ENCODE measurements at places on chromosomes 4 and X. TPM values are rescaled to one million over a fixed set of nuclear protein-coding genes. Genes with fewer than 3 reads are reported as not detected.

The ABLIM2 gene
- total RNA-seq, result under 0.01 TPM

The RAB40AL gene
- 1.3 TPM for total RNA-seq

The AMOT gene
- total RNA-seq, result 8.3 TPM

The MAGED4 gene
- 6.7 TPM for total RNA-seq

The SPRY1 gene
- 36.1 TPM for total RNA-seq

The RBM46 gene
- under 0.01 TPM for total RNA-seq

The CXCL3 gene
- total RNA-seq, result 5.7 TPM

The IL2RG gene
- total RNA-seq, result 119 TPM

The SPIN2A gene
- 0.27 TPM for total RNA-seq

The PRKG2 gene
- 21.0 TPM for total RNA-seq

GRCh38 chr4:10364194-10364593 is 93.0 kb downstream of the ZNF518B start:
- DNase-seq, result no peak

GRCh38 chr4:133385161-133385954 is 236.3 kb downstream of the PCDH10 start:
- DNase-seq, result no peak

- no peak for DNase-seq
These were observed 548 bp downstream of the TMEM164 start for GRCh38 chrX:110003167-110004156.

DNA sequence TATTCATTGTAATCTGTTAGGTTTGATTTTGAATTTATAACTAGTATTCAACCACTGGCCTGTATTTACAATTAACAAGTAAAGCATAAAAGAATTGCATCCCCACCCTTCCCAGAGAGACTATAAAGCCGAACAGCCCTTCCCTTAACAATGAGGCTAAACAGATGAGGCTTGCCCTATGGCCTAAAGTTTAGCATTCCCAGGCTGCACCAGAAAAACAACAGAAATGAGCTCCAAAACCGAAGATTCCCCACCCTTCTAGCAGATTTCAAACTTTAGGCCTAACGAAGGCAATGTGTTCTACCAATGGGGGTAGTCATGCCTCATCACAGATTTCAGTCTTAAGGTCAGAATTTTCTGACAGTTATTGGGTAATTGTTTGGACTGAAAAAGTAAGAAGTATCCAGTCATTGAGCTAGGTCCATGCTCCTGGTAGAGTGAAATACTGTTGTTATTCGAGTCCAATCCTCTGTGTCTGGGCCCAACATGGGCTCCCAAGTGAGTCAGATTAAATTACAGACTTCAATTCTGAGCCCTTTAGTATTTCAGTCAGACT is 197.6 kb downstream of the ANTXR2 start:
- DNase-seq, result no peak

GRCh38 chr4:2269206-2269531 is 7.3 kb upstream of the MXD4 start:
- no peak for DNase-seq

- DNase-seq, result no peak
These were observed 55.5 kb downstream of the PDLIM5 start for GRCh38 chr4:94507281-94507680.

GRCh38 chrX:538311-538710 is 92.3 kb upstream of the SHOX start:
- no peak for DNase-seq

DNA sequence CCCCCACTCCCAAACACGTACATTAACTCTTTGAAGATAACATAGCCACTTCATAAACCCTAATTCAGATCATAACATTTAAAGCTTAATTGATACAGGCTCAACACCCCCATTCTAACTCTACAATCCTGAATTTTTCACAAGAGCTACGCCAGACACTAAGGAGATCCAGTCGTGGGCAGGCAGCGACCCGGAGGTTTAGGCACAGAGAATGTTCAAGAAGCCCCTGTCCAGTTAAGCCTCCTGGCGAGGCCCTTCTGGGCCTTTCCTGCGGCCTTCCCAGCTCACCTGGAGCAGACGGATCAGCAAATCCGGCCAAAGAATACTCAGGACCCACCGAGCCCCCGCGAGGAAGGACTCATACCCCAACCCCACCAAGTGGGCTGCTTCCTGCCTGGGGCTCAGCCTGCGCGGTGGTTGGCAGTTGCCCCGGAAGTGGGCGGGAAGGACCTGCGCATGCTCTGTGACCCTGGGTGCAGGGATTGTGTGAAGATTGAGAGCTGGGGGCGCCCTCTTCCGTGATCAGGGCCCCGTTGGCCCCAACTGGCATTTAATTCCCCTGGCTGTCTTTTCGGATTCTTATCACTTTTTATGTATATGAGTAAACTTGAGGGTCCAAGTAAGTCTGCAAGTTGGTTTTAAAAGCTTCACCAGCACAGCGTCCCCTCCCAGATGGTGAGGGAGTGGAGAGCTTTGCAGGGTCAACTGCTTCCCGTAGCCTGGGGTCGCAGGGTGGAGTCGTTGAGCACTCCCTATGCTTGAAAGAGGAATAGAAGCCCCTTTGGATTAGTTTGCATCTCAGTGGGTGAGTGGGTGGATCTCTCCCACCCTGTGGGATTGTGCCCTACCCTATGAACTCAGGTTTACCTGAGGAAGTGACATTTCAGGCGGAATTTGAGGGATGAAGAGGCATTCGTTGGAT is at the start of gene TRIM61:
Gene TRIM61 (minus strand): TSS at position 415 of the 922 bp plus-strand sequence. CDS start 7,655 bp downstream, outside the sequence.
- DNase-seq, result no peak

GRCh38 chr4:41232406-41232805 is 18.1 kb upstream of the APBB2 start:
- no peak for DNase-seq

- peak; percentile 7 for DNase-seq
These were observed at the start of gene PABPC5 for GRCh38 chrX:91434351-91435168. PABPC5 (plus strand) TSS chrX:91434839; CDS start chrX:91435578, 739 bp downstream.

GRCh38 chr4:38328989-38329729 is 334.8 kb upstream of the KLF3 start:
- DNase-seq, result peak; percentile 25

GRCh38 chr4:182922501-182923284 is 5.5 kb upstream of the DCTD start:
- DNase-seq, result no peak

DNA sequence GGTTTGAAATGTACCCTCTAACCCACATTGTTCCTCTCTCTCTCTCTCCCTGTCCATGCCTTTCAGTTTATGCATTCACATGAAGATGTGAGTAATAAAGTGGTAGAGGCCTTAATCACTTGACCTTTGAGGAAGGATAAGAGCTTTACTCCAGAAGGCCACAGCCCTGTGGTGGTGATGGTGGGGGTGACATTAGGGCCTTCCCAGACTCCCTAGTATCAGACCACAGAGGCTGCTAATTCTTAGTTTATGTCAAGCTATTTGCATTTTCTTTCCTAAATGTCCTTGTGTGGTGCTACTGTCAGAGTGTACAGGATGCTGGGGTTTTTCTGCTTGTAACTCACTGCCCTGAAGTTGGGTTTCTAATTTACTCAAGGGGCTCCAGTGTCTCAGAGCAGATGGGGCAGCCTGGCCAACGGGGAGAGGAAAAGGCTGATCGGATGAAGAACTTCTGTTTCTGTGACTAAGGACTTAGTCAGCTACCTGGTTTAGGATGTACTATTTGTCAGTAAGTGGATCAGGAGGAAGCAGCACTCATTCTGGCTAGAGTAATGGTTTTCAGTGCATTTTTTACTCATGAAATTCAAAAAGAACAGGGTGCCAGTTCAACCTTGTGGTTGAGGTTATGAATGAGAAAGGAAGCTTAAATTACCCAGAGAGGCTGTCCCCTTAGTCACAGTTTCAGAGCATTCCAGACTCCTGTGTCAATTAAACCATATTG is 509.6 kb upstream of the DIPK2B start:
- DNase-seq, result no peak

DNA sequence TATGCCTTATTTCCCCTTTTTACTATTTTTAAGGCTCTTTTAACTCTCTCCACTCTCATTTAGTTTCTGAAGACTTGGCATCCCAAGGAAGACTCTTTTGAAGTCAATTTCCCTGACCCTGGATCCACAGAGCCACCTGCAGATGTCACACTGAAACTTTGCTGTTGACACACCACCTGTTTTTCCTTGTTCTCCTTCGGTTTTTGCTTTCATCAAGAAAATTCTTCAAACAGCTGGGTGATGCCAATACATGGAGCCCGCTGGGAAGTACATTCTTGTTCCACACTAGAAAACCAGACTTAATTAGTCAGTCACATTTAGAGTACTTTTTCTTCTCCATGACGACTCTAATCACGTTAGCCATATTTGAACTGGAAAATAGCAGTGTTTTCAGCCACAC is 293.9 kb downstream of the PDGFC start:
- DNase-seq, result no peak

DNA sequence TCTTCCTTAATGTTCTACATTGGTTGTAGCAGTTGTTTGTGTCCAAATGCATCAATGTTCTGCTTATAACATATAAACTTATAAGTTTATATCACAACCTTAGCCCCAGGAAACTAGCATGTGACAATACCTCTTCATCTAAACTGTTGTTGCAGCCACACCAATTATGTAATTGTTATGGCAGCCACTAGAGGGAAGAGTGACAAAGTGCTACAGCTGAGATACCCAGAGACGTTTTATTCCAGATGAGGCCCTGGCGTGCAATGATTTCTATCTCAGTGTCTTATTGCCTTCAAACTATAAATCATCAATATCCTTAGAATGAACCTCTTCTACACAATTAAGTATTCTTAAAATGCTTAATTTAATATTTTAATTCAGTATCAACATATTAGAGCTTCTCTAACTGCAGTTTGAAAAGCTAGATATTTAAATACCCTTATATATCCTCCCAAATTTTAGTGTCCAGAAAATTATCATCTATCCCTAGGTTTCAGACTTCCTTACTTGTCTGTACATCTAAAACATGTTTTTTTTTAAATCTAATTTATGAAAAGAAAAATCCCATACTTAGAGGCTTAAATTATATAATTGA is 171.6 kb downstream of the PCDH10 start:
- no peak for DNase-seq

GRCh38 chrX:8868906-8869305 is 67.7 kb upstream of the FAM9A start:
- peak; percentile 12 for DNase-seq

All from hematopoietic multipotent progenitor cell (in vitro differentiated cells).